NCI-H2171 (cell line): ENCODE measurements at places on chromosomes 5 and 9.

DNA sequence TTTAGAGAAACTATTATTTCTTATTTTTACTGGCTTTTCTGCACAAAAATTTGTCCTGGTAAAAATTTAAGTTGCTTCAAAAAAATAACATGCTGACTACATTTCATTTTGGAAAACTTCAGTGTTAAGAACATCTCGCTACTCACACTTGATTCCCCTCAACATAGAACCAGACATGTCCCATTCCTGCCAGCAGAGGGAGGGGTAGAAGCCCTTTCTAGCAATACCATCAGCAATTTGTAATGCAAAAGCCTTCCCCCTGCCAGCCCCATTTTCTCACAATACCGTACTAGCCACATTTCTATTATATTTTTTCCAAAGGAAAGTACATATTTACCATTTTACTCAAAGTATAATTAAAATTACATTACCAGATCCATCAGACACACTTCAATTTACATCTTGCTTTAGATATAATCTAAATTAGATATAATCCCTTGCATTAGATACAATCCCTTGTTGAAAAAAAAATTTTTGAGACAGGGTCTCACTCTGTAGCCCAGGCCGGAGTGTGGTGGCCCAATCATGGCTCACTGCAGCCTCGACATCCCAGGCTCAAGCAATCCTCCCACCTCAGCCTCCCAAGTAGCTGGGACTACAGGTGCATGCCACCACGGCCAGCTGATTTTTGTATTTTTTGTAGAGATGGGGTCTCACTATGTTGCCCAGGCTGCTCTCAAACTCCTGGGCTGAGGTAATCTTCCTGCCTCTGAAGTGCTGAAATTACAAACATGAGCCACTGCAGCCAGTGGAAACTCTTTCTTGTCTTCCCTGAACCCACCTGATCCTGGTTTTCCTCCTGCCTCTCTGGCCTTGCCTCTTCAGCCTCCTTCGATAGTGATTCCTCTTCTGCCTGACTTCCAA, 39.6 kb upstream of the IDNK start:
- peak; percentile 14 for DNase-seq

- no peak for DNase-seq
Measured at GRCh38 chr5:5658226-5658625, 235.7 kb downstream of the ICE1 start.

DNA sequence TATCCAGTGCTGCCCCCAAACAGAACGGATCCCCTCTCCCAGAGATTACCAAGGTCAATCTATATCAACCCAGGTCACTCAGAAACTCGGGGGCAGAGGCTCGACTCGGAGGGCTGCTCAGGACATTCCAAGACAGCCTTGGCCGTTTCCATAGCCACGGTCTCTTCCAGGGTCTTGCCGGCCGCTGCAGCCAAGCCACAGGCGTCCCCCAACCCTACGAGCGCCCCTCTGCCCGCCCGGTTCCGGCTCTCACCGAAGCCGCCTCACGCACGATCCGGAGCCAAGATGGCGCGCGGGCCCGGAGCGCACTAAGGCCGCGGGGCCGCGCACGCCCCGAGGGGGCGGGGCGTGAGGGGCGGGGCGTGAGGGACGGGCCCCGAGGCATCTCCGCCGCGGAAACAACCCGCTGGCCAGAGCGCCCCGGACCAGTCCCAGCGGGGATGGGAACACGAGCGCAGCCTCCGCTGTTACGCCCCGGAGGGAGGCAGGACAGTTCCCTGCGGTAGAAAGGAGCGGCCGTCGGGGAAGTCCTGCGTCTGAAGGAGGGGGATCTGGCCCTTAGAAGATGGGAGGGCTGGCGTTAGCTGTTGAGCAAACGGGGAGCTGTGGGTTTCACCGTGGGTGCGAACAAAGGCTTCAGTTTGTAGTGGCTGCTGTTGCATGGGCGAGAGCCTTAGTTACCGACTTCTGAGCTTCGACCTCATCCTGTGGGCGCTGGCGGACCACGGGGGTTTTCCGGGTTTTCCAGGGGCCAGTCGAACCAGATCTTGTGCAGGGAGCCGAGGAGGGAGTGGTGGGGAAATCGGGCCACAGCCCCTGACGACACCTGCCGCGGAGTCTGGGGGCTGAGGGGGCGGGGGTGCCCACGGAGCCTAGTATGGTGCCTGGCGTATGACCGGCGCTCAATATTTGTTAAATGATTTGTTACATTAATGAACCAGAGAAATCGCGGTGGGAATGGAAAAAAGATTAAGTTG, at the start of gene RPP25L:
Gene RPP25L (minus strand): TSS at position 287 of the 977 bp plus-strand sequence. CDS start 801 bp downstream, outside the sequence.
- peak; percentile 58 for DNase-seq

- DNase-seq: no peak
Measured at GRCh38 chr5:112687306-112687705, 50.4 kb upstream of the APC start.

- DNase-seq: no peak
Measured at GRCh38 chr9:128102196-128102595, 25.3 kb downstream of the PTGES2 start.

DNA sequence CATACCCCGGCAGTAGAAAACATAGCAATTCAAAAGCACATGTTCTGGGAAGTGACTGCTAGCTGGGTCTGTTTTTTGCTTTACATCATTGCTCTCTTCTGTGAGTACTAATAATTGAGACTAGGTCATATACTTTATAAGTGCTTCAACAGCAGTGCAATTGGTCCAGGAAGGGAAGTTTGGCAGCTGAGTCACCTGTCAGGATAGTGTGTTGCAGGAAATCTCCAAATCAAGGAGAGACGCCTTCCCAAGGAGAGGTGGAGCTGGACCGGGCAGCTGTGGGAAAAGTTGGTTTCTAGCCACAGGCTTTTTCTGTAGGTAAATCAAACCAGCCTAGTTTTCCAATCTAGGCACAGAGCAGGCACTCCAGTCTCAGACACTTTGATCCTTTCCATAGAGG, 330.1 kb downstream of the ENC1 start:
- no peak for DNase-seq

GRCh38 chr9:85743275-85744128, 1.7 kb upstream of the AGTPBP1 start:
- DNase-seq: no peak

GRCh38 chr5:91283899-91284298, 99.2 kb downstream of the ARRDC3 start:
- DNase-seq: no peak

DNA sequence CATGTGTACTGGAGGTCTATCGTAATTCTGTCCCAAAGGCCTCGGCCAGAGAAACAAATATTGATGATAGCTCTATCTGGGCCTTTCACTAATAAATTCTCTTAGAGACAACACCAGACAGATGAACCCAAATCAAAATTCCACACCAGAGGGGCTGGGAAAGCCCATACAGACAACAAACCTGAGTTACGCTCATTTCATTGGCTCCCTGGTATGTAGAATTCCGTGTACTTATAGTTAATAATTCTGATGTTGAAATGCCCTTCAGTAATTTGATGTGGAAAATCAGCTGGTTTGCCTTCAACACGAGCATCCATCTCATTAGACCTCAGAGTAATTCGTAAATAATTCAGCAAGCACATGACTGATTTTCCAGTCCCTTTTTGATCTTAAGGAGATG, 53.2 kb downstream of the FRMD3 start:
- DNase-seq: no peak

GRCh38 chr5:150567031-150567717, 59.2 kb downstream of the NDST1 start:
- no peak for DNase-seq

- no peak for DNase-seq
Measured at GRCh38 chr9:99166149-99166548, 55.6 kb downstream of the ALG2 start.

GRCh38 chr9:132016456-132016855, 63.2 kb downstream of the MED27 start:
- DNase-seq: no peak

GRCh38 chr9:127575875-127576778, 36.0 kb upstream of the STXBP1 start:
- no peak for DNase-seq

DNA sequence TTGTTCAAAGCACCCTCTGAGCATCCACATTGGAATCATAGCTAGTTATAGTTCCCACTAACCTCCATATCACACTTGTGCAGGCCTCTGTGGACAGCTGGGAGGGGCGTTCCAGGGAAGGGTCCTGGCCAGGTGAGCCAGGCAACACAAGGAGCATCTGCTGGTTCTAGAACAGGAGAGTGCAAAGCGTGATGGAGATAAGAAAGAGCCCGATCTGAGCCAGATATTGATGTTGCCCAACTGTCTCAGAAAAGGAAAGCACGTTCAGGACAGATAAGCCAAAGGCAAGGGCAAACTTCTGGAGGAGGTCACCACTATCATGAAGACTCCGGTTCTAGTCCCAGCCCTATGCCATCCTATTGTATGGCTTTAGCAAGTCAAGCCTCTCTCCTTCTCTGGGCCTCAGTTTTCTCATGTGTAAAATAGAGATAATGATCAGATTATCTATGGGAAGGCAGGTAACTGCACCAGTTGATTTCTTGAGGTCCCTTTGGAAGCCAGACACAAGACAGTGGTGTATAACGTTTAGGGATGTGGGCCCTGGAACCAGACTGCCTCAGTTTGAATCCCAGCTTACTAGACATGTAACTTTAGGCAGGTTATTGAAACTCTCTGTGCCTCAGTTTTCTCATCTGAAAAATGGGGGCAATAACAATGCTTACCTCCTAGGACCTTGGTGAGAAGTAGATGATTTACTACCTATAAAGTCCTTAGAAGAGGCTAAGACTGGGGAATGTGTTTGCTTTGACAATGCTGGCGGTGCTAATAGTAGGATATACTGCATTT, 19.8 kb downstream of the GABBR2 start:
- no peak for DNase-seq

DNA sequence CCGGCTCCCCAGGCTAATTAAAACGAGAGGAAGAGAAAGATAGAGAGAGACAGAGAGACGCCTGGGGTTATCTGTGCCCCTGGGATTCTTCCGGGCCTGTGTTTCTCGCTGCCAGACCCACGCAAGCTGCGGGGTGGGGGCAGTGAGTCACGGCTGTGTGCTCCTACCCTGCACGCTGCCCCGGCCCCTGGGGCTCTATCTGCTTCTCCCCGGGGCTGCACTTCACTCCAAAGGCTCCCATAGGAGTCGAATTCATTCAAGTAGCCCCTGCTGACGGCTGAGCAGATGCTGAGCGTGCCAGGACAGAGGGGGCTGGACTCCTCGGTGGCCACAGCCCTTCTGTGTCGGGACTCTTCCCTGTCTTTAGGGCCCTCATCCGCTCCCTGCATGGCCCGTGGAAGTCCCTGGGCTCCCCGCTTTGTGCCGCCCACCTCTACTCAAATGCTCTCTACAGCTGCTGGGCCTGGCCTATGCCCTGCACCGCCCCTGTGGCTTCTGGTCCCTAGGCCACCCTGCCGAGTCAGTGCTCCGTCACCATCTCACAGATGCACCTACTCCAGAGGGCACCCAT, 22.8 kb downstream of the SARDH start:
- DNase-seq: no peak

GRCh38 chr9:104856413-104856941, 71.5 kb downstream of the ABCA1 start:
- DNase-seq: peak; percentile 43

- DNase-seq: no peak
Measured at GRCh38 chr5:139472386-139473030, 1.7 kb downstream of the SMIM33 start.

DNA sequence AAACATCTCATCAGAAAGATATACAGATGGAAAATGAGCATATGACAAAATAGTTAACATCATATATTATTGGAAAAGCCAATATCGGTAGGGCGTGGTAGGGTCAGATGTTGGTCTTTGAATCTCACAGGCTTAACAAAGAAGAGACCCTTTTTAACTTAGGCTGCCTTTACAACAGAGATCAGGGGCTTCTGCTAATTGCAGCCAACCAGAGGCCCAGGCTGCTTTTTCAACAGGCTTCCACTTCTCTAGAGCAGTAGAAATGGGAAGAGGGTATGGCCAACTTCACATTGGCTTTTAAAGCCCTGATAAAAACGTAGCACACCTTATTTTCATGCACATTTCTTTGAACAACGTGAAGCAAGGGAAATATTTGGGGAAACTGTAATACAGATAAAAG, 764.3 kb upstream of the CTNND2 start:
- no peak for DNase-seq

GRCh38 chr9:133701981-133702797, 36.0 kb downstream of the SARDH start:
- DNase-seq: peak; percentile 54

DNA sequence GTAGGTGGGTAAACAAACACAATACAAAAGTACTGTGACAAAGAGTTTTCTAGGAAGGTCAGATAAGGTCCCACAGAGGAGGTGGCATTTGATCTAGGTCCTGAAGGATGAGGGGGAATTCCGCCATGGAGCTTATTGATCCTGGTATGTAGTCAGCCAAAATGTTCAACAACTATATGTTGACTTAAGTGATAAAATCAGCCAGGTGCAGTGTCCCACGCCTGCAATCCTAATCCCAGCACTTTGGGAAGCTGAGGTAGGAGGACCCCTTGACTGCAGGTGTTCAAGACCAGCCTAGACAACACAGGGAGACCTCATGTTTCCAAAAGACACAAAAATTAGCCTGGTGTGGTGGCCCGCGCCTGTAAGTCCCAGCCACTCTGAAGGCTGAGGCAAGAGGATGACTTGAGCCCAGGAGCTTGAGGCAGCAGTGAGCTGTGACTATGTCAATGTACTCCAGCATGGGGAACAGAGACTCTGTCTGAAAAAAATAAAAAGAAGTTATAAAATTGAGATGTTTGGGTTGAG, 46.4 kb upstream of the PLIN2 start:
- no peak for DNase-seq

DNA sequence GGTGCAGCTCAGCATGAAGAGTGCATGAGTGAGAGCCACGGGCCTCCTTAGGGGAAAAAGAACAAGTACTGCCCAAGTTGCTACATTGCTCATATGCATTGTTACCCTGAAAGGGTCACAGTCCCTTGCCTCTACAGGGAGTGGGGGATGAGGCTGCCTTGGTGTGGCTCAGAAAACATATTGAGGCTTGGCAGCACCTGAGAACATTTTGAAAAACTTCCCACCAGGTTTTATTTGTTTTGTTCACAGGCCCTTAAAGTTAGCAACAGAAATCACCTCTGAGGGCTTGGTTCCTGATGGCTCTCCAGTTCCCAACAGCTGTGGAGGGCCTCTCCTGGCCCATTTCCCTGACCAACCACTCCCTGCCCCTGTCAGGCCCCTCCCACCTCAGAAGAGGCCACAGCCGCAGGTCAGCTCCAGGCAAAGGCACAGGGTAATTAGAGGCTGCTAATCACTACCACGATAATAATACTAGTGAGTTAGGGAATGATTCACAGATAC, 90.7 kb upstream of the ADRA1B start:
- DNase-seq: no peak
